ENCODE measurements at places on chromosomes 2 and 18.

- no peak for DNase-seq
Measured at GRCh38 chr2:239611222-239611795, 210.5 kb upstream of the HDAC4 start.

- no peak for DNase-seq
Measured at GRCh38 chr2:143934626-143935481, 585.1 kb downstream of the ZEB2 start.

DNA sequence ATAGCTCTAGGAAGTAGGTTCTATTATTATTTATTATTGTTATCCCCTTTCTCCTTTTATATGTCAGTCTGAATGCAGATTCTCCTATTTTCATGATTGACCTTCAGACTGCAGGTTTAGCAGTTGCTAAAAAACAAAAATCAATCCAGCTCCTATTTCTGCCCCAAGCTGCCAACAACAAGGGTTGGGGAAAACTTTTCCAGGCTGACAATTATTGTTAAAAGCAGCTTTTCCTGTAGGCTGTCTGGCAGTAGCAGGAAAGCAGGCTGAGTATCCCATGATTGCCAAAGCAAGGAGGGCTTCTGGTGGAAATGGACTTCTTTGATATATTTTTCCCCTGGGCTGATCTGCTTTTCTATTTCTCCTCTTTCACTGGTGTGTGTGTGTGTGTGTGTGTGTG is 78.0 kb upstream of the CTLA4 start:
- DNase-seq: no peak

- DNase-seq: no peak
Measured at GRCh38 chr2:205750797-205751196, 68.5 kb downstream of the NRP2 start.

- DNase-seq: no peak
Measured at GRCh38 chr2:237159006-237159911, 73.6 kb downstream of the COPS8 start.

GRCh38 chr2:10140841-10141610 is 18.5 kb downstream of the RRM2 start:
- no peak for DNase-seq

DNA sequence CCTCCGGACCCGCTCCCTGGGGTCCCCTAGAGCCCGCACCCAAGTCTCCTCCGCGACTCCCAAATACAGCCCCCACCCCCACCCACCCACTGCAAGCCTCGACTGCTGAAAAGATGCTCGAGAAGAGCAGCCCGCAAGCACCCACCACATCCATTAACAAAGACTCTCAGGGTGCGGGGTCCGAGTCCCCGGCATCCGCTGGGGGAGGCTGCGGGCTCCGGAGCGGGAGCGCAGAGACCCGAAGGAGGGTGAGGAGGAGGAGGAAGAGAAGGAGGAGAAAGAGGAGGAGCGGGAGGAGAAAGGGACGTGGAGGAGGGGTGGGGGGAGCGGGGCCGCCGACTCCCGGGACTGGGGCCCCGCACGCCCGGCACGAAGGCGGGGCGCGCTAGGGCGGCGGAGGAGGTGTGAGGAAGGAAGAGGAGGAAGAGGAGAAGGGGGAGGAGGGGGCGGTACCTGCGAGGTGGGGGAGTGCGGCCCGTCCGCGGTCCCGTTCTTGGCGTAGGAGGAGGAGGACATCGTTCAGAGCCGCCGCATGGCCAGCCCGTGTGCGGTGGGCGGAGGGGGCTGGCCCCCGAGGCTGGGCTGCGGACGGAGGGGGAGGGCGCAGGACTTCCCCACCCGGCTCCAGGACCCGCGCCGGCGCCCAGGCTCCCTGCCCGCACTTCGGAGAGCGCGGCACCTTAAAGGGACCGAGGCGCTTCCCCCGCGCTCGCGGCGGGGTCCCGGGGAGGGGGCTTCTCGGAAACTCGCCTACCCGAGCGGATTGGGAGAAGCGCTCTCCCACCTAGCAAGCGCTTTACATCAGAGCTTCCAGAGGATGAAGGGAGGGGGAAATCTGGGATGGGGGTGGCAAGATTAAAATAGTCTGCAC is at the start of gene CACNB4:
Gene CACNB4, minus strand, starts transcription at position 549 of the 871 bp plus-strand sequence.
- no peak for DNase-seq

GRCh38 chr2:176111309-176111663 is 4.2 kb downstream of the HOXD11 start:
- DNase-seq: peak; percentile 52

GRCh38 chr18:12657684-12658425 is at the start of gene SPIRE1:
Gene SPIRE1, minus strand, starts transcription at chr18:12658107. Its CDS starts 241 bp downstream, at chr18:12657866.
- DNase-seq: peak; percentile 75

DNA sequence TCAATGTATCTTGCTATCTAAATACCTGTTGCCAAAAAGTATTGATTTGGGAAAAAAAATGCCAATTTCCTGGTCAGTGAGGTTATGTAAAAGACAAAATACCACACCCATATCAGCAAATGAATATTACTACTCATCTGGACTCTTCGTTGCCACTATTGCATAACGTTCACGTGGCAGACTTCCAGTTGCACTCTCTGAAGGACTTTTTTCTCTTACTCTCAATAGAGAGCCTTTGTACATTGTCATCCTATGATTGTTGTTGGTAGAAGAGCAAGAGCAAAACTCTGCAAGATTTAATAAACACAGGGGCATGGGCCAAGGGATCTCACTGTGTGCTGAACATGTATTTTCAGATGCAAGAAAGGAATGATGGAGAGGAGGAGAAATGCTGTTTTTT is 689.8 kb downstream of the MBD2 start:
- peak; percentile 1 for DNase-seq

DNA sequence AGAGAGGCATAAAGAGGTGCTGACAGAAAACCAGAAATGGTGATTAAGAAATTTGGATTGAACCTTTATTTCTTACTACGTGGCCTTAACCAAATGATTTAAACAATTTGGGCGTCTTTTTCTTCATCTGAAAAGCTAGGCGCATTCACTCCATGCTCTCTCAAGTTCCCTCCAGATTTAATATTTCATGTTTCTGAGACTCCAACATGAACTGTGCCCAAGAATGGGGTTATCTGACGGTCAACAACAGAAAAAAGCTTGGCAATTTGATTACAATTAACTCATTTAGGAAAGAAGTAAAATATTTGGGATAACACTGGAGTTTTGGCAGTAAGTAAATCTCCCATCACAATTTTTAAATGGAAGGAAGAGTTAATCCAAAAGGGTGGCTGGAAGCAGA is 345.4 kb downstream of the ARHGAP15 start:
- no peak for DNase-seq

- DNase-seq: no peak
Measured at GRCh38 chr2:221464971-221465370, 107.1 kb downstream of the EPHA4 start.

DNA sequence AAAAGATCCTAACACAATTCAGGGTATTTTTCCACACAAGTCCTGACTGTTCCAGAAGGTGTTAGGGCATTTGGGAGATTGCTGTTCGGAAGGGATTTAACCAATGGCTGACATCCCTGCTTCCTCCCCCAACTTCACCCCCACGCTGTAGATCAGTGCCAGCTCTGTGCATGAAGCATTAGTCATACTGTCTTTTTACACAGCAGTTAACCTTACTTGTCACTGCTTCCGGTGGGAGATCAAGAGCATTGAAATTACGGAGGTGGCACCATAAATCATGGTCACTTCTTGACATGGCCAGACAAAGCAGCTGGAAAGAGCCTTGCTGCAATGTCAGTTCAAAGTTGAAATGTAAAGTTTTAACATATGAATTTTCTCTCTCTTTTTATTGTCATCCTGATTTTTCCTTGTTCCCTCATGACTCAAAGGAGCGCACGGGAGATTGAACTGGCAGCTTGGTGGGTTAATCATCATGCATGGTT is 70.2 kb downstream of the HRH4 start:
- DNase-seq: peak; percentile 34

DNA sequence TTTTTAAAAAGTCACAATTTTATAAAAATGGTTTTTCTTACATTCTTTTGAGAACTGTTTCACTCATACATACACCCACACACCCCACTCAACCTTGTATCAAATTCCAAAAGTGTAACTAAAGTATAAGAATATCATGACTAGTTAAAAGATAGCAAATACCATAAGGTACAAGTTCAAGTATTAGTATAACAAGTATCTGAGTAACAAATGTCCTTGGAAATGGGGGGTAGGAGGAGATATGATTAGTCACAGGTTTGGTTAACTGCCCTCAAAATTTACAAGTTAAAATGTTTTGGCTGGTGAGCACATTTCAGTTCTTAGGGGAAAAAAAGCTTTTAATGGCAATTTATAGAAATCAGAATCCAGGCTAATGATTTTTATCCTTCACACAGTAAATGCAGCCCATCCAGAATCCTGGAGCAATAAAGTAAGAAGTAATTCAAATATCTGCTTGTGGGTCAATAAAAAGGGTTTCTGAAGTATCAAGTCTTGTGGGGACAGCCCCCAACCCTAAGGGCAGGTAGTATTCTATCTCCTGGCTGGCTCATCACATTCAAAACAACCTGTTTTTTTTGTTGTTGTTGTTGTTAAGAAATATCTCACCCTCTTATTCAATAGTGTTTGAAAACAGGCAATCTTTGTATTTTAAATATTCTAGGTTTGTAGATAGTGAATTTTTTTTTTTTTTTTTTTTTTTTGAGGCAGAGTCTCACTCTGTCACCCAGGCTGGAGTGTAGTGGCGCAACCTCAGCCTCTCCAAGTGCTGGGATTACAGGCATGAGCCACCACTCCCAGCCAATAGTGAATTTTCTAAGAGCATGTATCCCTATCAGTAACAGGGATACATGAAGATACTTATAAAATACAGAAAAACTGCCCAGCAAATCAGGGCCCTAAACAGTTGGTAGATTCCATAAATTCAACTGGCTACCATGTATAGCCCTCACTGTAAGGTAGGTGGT is 14.5 kb downstream of the IAH1 start:
- peak; percentile 35 for DNase-seq

- no peak for DNase-seq
Measured at GRCh38 chr2:144625226-144625625, 105.3 kb upstream of the ZEB2 start.

- no peak for DNase-seq
Measured at GRCh38 chr2:241844831-241845578, 13.7 kb downstream of the PDCD1 start.

DNA sequence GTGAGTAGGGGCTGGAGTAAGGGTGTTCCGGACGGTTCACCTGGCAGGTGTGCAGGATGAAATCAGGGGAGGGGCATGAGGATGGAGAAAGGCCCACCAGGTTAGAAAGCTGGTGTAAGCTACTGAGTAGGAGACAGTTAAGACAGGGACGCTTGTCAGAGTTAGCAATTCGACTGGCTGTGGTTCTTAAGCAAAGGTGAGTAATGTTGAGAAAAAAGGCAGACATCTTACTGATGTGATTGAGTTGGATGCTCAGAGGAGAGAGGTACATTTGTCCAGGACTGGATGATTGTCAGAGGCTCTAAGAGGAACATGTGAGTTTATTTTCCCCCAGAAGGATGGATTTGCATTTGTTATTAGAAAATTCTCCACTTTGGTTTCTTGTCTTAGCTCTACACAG is 90.5 kb upstream of the MGAT5 start:
- DNase-seq: no peak

DNA sequence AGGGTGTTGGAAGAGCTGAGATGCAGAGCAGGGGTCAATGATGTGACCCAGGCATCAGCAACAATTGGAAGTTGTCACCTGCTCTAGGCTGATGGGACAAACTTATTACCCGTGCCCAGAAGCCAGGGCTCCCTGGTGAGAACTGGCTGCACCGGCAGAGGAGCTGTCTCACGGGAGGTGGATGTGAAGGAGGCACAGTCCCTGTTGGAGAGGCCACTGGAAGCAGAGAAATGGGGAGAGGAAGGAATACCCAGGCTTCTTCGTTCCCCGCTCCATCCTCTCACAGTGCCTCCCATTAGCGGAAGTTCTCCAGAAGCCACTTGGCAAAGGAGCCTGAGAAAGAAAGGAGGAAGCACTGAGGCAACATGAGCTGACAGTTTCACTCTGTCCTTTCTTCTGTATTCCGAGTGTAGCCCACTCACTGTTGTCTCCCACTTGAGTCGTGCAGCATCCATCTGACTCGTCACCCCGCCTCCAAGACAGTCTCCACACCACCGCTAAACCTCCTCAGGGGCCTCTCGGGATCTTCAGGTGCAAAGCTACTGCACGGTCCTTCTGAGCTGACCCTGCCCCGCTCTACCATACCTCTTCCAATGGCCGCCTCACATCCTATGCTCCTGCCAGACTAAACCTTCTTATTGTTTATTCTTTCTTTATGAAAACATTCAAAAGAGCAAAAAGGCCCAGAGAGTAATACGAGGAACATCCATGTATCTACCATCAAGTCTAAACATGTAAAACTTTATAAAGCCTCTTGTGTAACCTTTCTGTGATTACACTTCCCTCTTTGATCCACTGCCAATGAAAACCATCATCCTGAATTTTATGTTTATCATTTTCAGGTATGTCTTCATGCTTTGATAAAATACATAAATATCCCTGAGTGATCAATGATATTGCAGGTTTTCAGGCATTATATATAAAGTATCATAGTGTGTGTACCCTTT is 19.1 kb upstream of the AFTPH start:
- DNase-seq: no peak

- peak; percentile 70 for DNase-seq
Measured at GRCh38 chr2:227415538-227416424, 28.0 kb upstream of the SCYGR1 start.

- no peak for DNase-seq
Measured at GRCh38 chr18:23875966-23876895, 138.3 kb upstream of the TTC39C start.

- no peak for DNase-seq
Measured at GRCh38 chr18:6423289-6423688, 8.6 kb upstream of the L3MBTL4 start.

DNA sequence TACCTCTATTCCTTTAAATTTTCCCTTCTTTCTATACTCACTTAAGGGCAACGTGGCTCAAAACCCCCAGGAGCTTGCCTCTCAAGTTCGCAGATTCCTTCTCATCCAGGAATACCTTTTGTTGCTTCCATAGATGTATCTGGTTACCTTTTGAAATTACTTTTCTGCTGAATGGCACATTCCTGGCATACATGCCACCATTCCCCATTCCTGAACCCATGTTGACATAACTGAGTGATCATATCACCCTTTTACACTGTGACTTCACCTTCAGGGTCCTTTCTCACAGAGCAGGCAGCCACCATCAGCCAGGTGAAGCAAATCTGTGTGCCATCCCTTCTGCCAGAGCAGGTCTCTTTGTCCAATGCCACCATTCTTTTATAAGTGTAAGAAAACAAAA is 615.8 kb downstream of the ARHGAP15 start:
- DNase-seq: no peak

- DNase-seq: peak; percentile 95
Measured at GRCh38 chr2:54212456-54212855, 43.6 kb downstream of the TSPYL6 start.

DNA sequence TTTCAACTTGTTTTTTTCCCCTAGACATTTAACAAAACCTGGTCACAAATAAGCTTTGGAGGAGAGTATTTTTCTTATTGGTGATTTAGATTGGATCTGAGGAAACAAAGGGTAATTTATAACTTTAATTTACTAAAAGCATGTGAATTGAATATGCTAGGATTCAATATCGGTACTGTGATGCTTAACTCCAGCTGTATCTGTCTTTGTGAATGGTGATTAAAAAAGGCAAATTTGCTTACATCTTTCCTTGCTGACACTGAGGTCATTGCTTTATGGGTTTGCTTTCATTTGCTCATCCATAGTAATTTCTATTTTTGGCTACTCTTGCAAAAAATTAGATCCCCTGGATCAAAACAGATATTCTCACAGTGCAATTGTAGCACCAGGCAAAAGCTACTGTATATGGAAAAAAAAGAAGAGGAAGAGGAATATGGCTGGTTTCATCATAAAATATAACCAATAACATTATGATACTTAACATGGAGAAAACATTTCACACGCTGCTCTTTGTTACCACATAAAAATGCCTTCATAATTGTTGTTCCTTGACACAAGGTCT is 832.0 kb upstream of the ZEB2 start:
- DNase-seq: no peak

GRCh38 chr2:206970589-206971360 is 31.5 kb downstream of the CPO start:
- no peak for DNase-seq

Measured in AG10803 (cell line).